ENCODE measurements at places on chromosomes 7 and 10. TPM values are rescaled to one million over a fixed set of nuclear protein-coding genes. Genes with fewer than 3 reads are reported as not detected.

GRCh38 chr7:28799619-28800018 is 158.5 kb downstream of the TRIL start:
- no peak for DNase-seq

- no peak for DNase-seq
Observed at GRCh38 chr7:55657654-55658053, 85.4 kb upstream of the VOPP1 start.

- DNase-seq: no peak
Observed at GRCh38 chr7:86966916-86967315, 92.5 kb downstream of the ELAPOR2 start.

DNA sequence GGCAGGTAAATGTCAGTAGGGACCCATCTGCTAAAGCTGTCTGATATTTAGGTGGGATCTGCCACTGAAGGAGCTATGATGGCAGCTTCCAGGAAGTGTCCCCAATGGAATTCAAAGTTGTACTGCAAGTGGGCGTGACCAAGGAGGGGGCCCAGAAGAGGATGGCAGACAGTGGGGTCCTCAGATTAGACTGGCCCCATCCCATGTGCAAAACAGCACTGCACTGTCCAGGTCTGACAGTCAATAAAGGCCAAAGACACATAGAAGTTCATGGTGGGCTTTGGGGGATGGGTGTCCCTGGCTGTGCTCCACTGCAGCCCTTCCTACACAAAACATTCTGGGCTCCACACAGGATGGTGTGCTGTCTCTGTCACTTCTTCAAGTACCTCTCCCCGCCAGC is 49.8 kb upstream of the SORCS1 start:
- DNase-seq: no peak

LRRC18 gene
- total RNA-seq: not detected

Data from activated T-helper 1 cell treated with anti-CD3 and anti-CD28 coated beads, Interleukin-12 subunit alpha, Interleukin-12 subunit beta, Interleukin-2, Interleukin-4 antibody, amounts not matched to agents 30 ng/mL and 10 ng/mL and 1 ng/mL, durations not matched to agents 14 hours and 24 hours and 36 hours (primary cell).